ENCODE measurements at places on chromosomes 5 and 9. TPM values are rescaled to one million over a fixed set of nuclear protein-coding genes. Genes with fewer than 3 reads are reported as not detected.

Gene DAPK1
- total RNA-seq = 3.9 TPM

DNA sequence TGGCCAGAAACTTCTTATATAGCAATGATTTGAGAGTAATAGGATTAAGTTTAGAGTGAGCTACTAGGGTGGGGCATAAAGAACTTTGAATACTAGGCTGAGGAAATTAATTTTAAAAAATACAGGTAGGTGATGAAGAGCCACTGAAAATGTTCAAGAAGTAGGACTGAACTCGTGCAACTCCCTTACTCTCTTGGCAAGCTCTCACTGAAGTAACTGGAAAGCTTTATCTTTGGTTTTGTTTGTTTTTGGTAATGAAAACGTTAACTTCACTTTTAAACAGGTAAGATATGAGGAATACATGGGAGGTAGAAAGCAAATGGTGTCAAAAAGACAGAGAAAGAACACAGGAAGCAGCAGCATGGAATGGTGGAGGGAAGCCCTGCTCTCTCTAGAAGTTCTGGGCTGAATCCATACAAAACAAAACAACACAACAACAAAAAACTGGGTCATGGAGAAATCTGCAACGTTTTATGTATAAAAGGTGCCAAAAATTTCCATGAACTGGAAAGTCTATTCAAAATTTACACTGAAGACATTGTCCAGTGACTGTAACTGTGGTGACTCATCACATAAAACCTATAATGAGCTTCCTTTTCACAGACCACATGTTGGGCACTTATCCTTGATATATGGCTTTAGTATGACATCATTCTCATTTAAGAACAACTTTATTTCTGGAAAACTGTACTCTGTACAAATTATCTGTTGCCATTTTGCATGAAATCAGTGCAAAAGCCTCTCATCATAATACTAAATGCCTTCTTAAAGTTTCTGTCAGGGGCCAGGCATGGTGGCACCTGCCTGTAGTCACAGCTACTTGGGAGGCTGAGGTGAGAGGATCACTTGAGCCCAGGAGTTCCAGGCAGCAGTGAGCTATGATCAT is 91.2 kb upstream of the CHD1 start:
- no peak for DNase-seq
- H3K27ac ChIP-seq = no peak overlapping the region
- no peak overlapping the region for H3K4me3 ChIP-seq
- peaks cover 4% of the 10 kb centered on the region for H3K4me1 ChIP-seq

GRCh38 chr9:74644023-74644422 is 146.9 kb downstream of the RORB start:
- H3K36me3 ChIP-seq = no peaks in the 10 kb centered on the region
- no peaks in the 10 kb centered on the region for H3K4me1 ChIP-seq
- no peak for DNase-seq
- H3K27me3 ChIP-seq = peaks cover 2% of the 10 kb centered on the region
- H3K27ac ChIP-seq = no peak overlapping the region

Gene PPIC
- not detected for total RNA-seq

DNA sequence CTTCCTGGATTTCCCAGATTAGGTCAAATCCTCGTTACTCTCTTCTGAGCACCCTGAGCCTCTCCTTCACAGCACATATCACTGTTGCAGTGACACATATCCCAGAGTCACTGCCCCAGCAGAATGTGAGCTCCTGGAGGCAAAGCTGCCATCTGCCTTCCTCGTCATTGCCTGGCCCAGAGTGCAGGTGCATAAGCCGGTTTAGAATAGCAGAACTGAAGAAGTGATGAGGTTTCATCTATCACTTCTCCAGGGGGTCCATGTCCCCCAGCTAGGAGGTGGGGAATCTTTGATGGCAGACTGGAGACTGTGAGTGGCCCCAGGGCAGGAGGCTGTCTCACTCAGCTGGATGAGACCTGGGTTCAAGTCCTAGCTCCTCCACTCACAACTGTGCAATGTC is 25.8 kb downstream of the NIPAL4 start:
- H3K4me3 ChIP-seq = no peak overlapping the region
- peaks cover 39% of the 10 kb centered on the region for H3K36me3 ChIP-seq
- no peaks in the 10 kb centered on the region for H3K27me3 ChIP-seq
